Myocyte (in vitro differentiated cells): ENCODE measurements at places on chromosomes 7 and 10.

GRCh38 chr7:91140982-91141381, 123.3 kb upstream of the FZD1 start:
- DNase-seq: no peak

GRCh38 chr10:5618042-5618441, 48.4 kb downstream of the ASB13 start:
- no peak for DNase-seq

DNA sequence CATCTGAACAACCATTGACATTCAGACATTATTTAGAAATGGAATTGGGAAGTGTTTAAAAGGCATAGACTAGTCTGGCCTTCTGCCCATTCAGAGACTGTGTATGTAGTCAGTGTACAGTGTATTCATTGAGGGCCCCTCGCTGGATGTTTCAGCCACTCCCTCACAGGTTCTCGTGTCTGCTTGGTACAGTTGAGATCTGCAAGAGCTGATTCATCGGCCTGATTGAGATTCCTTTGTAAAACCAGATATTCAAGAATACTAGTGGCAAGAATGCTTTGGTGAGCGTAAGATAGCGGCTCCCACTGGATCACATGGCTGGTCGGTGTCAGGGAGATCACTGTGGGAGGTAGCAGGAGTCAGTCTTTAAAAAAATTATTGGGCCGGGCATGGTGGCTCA, 119.5 kb downstream of the TCF7L2 start:
- DNase-seq: no peak

GRCh38 chr10:132156382-132156781, 30.4 kb upstream of the DPYSL4 start:
- DNase-seq: no peak

DNA sequence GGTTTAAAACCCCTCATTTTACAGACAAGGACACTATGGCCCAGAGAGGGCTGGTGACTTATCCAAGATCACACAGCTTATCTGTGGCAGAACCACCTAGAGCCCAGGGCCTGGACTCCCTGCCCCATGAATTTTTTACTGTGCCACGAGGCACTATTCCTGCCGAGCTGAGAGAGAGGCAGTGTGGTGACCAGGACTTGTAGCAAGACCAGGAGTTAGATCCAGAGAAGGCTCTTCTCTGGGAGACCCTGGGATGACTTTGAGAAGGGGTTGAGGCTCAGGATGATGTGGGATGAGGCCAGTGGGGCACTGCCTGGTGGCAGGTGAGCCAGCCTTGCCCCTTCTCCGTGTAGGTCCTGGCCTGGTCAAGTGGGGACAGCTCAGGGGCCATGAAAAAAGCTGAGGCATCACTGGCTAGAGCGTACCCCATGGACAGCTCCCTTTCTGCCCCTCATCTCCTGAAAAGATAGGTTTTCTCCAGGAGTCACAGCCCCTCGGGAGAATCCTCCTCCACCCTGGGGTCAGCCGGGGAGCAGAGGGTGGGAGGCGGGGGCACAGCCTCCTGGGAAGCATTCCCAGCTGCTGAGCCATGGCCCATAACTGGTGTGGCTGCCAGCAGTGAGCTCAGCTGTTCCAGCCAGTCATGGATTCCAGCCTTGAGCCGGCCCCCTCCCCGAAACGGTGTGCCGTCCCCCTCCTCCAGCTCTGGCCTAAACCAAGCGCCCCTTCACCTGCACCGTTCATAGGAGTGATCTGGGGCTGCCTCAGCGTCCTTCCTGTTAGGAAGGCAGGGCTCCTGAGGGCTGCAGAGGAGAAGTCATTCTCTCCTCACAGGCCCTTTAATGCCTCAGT, 5.8 kb downstream of the FLNC start:
- peak; percentile 96 for DNase-seq

GRCh38 chr10:66837335-66837734, 88.5 kb upstream of the LRRTM3 start:
- no peak for DNase-seq

- DNase-seq: no peak
Measured at GRCh38 chr10:125782616-125783015, 7.0 kb upstream of the MMP21 start.

DNA sequence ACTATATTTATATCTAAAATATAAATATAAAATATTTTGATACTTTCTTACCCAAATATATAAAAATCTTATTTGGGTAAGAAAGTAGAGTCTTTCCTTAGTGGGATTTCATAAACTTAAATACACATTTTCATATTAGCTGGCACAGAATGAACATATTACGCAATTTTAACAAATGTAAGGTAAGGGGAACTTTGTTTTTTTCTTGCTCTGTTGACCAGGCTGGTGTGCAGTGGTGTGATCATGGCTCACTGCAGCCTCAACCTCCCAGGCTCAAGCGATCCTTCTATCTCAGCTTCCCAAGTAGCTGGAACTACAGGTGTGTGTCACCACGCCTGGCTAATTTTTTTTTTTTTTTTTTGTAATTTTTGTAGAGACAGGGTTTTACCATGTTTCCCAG, 18.3 kb downstream of the CYP26A1 start:
- DNase-seq: no peak

DNA sequence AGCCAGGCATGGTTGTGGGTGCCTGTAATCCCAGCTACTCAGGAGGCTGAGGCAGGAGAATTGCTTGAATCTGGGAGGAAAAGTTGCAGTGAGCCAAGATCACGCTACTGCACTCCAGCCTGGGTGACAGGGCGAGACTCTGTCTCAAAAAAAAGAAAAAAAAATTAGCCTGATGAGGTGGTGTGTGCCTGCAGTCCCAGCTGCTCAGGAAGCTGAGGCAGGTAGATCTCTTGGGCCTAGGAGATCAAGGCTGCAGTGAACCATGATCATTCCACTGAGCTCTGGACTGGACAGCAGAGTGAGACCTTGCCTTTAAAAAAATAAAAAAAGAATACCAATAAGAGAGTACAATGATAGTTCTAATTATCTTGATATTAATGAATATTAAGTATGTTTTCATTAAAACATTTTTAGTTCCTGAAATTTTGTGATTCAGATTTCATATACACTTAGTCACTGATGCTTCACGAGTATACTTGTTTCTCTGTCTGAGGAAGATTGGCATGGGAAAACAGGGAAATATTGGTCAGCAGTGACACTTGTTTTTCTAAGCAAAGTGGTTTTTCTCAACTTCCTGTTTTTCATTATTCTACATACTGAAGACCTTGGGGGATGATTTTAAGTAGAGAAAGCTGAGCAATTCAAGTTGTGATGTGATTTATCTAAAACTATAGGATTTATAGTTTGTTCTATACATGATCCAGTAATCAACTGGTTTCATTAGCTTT, 76.8 kb downstream of the ADK start:
- peak; percentile 21 for DNase-seq

- peak; percentile 56 for DNase-seq
Measured at GRCh38 chr7:79504607-79505389, 51.3 kb upstream of the MAGI2 start.

- peak; percentile 59 for DNase-seq
Measured at GRCh38 chr10:72353028-72353964, 1.4 kb downstream of the DNAJB12 start.

GRCh38 chr10:33337326-33337957, 3.0 kb upstream of the NRP1 start:
- peak; percentile 84 for DNase-seq

DNA sequence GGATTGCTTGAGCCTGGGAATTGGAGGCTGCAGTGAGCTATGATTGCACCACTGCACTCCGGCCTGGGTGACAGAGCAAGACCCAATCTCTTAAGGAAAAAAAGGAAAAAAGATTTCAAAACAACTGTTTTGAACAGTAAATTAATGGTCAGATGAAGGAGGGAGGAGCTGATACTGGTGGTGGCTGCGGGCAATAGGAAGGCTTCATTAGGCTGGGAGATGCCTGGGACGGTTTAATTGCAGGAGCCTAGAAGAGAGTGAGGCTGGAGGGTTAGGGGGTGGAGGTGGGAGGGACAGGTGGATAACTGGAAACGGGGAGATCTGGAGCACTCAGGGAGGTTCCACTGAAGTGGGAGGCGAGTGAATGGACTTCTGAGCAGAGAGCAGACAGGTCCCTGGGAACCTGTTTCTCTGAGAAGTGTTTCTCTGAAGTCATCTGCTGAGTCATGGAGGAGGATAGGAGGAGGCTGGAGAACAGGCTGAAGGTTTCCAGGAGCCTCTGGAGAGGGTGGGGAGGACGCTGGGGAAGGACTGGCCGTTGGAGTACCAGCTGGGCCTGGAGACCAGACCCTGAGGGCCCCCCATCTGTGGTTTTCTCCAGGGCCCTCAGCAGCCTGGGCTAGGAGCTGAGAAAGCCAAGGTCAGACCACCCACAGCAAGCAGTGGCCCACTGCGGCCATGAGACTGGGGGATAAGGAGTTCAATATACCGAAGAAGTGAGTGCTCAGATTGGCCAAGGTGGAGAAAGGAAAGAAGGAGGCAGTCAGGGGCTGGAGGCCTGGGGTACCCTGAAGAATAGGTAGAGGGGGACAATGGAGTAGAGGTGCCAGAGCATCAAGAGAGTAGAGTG, 14.4 kb upstream of the YWHAG start:
- no peak for DNase-seq

DNA sequence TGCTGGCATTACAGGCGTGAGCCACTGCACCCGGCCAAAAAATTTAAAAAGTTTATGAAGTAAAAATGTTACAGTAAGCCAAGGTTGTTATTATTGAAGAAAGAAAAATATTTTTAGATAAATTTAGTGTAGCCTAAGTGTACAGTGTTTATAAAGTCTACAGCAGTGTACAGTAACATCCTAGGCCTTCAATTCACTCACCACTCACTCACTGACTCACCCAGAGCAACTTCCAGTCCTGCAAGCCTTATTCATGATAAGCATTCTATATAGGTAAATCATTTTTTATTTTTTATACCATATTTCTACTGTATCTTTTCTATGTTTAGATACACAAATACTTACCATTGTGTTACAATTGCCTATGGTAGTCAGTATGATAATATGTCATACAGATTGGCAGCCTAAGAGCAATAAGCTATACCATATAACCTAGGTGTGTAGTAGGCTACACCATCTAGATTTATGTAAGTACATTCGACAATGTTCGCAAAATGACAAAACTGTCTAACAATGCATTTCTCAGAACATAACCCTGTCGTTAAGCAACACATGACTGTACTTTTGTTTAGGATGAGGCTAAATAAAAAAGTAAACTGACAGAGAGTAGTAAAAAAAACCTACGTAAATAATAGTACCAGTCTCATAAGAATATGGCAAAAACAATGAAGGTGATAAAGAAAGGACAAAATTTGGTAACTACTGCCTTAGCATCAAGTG, 77.8 kb upstream of the FAM133B start:
- no peak for DNase-seq

DNA sequence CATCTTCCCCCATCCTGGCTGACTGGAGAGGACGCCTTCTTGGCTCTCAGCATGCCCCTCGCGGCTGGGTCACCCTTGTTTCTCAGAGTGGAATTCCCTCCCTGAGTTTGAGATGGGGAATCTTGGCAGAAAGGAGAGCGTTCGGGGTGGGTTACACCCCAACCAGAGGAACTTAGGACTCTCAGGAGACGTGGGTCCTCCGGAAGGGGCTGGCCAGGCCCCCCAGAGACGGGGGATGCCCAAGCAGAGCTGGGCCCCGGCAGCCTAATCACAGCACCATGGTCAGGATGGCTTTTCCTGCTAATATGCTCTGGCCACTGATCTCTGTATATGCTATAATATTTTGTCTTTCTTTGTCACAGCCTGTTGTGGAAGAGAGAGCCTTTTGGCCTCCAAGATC, 214.3 kb downstream of the WDR37 start:
- DNase-seq: no peak

- peak; percentile 56 for DNase-seq
Measured at GRCh38 chr10:45452743-45453452, 78.9 kb downstream of the ALOX5 start.

DNA sequence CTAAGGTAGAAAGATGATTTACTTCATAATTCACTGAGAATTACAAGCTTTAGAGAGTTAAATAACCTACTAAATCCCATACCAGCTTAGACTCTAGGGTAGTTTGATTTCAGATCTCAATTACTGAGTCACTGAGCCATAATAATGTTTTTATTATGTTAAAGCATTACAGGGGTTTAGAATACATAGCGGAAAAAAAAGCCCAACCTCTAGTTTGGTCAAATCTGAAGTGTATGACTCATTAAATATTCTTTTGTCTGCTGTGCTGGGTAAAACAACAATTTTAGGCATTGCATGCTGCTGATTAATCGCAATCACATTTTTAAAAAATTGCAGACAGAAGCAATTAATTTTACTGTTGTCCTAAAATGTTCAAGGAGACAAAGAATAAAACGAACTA, 48.5 kb downstream of the MALRD1 start:
- no peak for DNase-seq

- no peak for DNase-seq
Measured at GRCh38 chr10:69503896-69504265, 52.6 kb downstream of the TSPAN15 start.

GRCh38 chr7:134533288-134533771, 6.0 kb downstream of the AKR1B10 start:
- peak; percentile 88 for DNase-seq

DNA sequence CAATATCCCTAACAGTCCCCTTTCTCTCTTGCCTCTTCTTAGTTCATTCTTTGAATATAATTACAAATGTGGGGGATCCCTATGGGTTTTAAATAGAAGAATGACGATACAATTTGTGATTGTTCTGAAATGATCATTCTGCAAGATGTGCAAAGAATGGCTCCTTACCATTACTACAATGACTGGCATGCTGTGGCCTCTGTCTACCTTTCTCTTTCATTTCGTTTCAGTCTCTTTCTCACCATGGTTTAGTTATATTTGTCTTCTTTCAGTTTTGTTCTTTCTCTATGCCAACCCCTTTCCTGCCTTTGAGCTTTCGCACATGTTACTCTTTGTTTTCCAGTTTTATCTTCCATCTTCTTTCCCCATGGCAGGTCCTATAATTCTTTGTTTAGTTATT, 176.5 kb downstream of the SUGCT start:
- no peak for DNase-seq

DNA sequence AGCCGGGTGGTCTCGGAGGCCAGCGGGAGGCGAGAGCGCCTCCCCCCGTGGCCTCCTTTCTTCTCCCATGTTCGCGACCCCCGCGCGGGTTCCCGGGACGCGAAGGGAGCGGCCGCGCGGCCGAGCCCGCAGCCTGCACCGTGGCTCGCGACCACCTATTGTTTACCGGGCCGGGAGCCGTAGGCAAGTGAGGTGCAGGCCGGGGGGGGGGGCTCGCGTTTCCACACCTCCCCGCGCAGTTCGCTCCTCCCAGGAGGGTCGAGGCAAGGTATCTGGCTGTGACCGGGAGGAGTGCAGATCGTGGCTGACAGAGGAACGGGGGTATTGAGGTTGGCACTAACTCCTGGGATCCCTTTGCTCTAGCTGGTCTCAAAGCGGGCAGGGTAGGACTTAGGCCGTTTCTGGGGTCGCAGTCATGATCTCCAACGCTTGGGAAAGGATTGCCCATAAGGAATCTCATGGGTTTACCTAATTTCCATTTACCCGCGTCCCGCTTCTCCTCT, 734 bp downstream of the PTPN12 start:
- DNase-seq: peak; percentile 50
